Stimulated activated CD4-positive, alpha-beta T cell treated with anti-CD3 and anti-CD28 coated beads, TNF-alpha, amount 100 ng/mL, for 1 hour (primary cell): ENCODE measurements at places on chromosomes 12 and 14.

DNA sequence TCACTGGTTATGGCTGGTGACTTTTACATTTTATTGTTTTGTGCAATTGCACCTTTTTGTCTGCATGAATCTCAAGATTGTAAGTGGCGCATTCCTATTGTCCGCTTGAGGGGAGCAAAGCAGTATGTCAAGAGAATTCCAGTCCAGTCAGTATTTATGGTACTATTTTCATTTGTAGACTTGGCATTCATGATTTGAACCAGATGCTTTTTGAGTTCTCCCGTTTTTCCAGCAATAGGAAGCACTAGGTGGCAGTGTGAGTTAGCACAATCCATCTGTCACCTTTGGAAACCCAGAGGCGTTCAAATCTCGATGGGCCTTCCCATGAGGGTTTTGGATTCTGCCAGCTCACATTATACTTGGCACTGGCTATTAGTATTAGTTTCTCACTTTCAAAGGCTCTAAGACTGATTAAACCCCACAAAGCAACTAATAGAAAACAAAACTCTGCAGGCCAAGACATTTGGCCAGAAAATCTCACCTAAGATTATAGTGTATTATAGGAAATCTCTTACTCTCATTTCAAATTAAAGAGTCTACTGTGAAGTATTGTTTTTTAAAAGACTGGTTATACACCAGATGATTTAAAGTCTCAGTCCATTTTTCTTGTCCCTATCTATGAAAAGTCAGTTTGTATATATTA is 2.2 kb downstream of the DACT1 start:
- no peak for DNase-seq

DNA sequence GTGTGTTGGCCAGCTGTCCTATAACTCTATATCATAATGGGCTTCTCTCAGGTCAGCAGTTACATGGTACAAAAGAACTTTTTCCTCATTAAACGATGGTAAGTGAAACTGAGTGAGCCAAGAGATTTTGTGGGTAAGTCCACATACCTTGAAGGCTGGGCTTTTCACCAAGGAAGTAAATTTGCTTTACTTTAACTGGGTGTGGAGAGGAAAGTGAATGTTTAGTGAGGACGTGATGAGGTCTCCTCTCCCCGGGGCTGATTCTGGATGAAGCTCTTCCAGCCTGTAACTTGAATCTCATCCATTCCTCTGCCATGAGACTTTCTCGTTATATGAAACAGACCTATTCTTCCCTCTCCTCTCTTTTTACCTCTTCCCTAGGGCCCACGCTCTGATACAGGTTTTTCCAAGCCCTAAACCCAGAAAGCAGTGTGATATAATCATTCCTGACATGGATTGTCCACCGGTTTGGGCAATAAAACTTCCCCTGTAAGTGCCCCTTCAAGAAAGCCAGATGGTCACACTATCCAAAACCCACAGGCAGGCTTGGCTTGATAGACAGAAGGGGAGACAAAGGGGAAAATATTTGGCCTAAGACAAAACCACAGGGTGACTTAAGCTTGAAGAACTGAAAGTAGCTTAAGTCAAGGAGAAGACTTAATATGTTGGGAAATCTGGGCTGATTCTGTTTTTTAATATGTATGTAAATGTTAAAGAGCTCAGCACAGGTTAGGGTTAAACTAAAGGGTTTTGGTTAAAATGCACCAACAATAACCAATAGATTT is 50.3 kb downstream of the CIT start:
- no peak for DNase-seq

GRCh38 chr12:22256041-22256441 is 78.5 kb downstream of the ST8SIA1 start:
- no peak for DNase-seq

DNA sequence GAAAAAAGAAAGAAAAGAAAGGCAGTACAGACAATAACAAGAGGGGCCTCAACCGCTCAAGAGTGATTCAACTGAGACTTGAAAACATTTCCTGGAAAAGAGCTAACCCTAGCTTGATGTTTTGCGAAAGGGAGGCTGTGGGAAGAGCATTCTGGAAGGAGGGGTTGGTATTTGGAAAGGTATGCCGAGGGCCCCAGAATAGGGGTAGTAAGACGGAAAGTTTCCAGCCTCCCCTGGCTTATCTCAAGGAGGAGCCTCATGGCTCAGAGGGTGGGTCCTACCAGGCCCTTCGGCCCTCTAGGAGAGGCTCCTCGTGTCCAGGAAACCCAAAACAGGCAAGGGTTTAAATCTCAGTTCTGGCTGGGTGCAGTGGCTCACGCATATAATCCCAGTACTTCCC is 8.4 kb downstream of the RNU4-2 start:
- no peak for DNase-seq

- no peak for DNase-seq
These were observed 174.5 kb downstream of the TTC7B start for GRCh38 chr14:90641615-90642243.

DNA sequence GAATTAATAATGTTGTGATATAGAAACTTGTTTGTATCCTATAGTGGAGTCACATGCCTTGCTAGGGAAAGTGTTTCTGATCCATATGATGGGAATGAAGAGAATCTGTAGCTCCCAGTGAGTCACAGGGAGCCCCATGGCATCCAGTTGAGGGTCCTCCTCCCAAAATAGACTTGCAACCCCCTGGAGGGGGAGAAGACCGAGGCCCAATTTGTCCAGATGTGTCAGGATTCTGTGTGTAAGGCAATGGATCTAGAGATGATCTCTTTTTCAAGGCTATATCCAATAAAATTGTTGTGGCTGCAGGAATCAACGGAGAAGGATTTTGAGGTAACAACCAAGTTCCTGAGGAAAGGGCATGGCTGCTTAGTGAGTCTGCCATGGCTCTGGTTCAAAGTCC is 121.8 kb downstream of the BCL11B start:
- no peak for DNase-seq
